Urothelium cell line (cell line): ENCODE measurements at places on chromosomes 16 and 17.
A peak's percentile ranks its signal among the peaks of the same experiment; 100 is the strongest.

GRCh38 chr17:11240041-11240840 lies 772 bp upstream of the SHISA6 start:
- DNase-seq: peak; percentile 20

- no peak for DNase-seq
These were observed 32.1 kb downstream of the DGKE start for GRCh38 chr17:56866076-56866475.

DNA sequence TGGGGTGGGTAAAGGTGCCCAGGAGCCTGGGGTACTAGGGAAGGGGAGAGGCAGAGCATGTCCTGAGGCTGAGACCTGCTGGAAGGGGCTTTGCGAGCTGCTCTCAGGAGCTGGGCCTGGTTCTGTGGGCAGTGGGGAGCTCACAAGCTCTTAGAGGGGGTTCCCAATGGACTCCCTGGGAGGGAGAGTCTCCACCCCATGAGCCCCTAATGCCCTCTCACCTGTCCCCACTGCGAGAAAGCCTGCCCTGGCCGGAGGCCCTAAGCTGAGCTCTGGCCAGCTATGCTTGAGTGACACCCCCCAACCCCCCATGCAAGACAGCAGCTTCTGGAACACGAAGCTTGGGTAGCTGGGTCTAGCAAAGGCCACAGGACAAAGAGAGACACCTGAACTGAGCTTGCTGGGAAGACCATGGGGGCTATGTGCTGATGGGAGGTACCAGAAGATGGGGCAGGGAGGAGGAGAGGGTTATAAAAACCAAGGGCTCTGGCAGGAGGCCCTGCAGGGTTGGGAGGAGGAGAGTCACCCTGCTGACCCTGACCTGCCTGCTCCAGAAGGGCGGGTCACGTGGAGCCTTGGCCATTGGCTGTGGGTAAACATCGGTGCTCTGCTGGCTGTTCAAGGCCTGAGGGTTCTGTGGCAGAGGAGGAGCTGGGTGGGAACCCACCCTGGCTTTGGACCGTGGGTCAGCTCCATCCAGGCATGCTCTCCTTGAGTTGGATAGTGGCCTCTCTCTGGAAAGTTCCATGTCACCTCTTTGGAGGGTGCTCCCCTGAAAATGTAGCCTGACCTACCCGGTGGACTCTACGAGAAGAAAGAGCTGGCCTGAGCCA lies 106.7 kb downstream of the RAB11FIP4 start:
- DNase-seq: no peak

GRCh38 chr17:557371-557770 lies 157.3 kb downstream of the VPS53 start:
- DNase-seq: no peak

- no peak for DNase-seq
These were observed 592 bp downstream of the GCSH start for GRCh38 chr16:81095653-81095952.

DNA sequence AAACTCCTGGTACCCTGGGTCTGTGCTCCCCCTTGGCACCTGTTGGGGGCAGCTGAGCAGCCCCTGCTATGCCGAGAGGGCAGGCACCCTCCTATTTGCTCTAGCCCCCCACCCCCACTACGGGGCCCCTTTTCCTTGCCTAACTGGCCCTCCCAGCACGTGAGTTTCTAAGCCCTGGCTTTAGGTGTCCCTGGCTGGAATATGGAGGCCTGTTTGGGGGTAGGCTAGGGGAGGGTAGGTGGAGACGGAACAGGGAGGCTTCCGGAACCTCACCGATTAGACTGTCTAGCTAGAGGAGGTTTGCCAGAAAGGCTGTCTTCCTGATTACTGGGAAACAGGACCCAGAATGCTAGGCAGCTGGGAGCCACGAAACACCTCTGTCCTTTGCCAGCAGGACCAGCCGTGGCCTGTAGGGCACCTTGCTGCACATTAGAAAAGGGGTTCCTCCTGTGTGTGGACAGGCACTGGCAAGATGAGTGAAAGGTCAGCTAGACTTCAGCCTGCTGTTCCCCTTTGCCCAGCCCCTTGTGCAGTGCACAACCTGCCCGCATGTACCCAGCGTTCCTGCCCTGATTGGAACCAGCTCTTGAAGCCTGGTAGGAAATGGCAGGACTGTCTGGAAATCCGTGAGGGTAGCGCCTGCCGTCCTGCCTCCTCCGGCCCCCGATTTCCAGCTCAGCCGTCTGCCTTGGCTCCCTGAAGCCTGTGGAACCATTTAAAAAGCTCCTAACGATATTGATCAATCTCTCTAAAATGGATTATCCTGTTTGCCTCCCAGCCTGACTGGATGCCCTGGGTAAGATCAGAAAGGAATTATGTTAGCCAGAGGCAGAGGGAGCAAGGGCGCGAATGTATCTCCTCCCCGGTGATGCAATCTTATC lies 83.4 kb upstream of the GSE1 start:
- no peak for DNase-seq
